Osteoblast (primary cell): ENCODE measurements at places on chromosomes 16 and 17. TPM values are rescaled to one million over a fixed set of nuclear protein-coding genes. Genes with fewer than 3 reads are reported as not detected.
A peak's percentile ranks its signal among the peaks of the same experiment; 100 is the strongest.

DNA sequence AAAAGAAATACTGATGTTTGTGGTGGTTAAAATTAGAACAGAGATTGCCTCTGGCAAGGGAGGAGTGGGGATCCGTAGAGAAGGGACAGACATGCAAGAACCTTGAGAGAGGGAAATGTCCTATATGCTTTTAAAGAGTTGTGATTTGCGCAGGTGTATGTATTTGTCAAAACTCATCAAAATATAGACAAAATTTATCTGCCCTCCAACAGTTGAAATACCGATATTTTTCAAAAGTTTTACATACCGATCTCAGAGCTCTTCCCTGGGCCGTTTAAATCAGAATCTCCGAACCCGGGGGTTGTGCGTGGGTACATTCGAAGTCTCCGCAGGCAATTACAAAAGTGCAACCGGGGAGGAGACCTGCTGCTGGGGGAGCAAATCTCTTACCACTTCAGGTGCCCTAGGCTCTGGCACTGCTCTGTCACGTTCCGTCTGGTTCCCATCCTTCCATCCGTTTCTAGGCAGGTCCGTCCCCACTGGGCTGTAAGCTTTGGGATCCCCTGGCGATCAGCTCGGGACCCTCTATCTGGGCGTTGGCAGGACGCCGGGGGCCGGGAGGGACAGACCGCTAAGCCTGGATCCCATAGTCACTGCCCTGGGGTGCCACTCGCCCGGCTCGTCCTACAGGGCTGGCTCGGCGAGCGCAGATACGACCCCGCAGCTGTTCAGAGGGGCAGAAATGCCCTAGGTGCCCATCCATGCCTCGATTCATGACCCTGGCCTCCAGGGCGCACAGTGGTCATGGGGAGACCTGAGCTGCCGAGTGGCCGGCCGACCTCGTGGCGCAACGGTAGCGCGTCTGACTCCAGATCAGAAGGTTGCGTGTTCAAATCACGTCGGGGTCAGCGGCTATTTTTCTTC lies 4.2 kb downstream of the BORCS6 start:
- H3K4me3 ChIP-seq, result peak overlapping the region; percentile 90
- H3K27ac ChIP-seq, result peak overlapping the region; percentile 76

DNA sequence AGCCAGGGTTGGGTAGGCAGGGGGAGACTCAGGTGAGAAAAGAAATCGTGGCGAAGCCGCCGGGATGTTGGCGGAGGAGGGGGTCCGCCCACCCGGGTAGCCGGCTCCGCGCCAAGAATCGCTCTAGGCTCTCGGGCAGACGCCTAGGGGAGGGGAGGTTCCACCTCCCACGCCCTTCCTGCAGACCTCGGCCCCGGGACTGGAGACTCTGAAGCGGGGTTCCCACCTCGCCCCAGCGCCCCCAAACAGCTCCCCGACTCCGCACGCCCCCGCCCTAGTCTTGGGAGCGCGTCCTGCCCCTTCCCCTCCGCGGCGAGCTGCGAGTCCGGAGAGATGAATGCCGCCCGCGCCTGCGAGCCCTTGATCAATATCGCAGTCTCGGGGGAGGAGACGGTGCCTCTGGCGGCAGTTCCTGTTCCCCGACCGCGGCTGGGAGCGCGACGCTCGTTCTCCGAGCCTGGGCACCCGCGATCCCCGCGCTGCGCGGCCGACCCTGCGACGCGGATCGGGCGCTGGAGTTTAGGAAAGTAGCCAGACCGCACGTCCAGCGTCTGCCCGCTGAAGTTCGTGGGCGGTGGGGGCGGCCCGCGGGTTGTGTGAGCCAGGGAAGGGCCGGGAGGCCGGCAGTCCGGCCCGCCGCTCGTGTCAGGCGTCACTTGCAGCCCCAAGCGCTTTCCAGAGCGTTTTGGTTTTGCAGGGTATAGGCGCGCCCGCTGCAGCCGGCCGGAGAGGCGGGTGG lies 790 bp downstream of the CRHR1 start:
- H3K27ac ChIP-seq, result no peak overlapping the region
- H3K36me3 ChIP-seq, result no peaks in the 10 kb centered on the region
- peaks cover 85% of the 10 kb centered on the region for H3K27me3 ChIP-seq

GRCh38 chr16:89831810-89832328 lies 3.6 kb downstream of the SPIRE2 start:
- H3K4me1 ChIP-seq, result peaks cover 12% of the 10 kb centered on the region
- H3K4me3 ChIP-seq, result no peak overlapping the region
- no peaks in the 10 kb centered on the region for H3K36me3 ChIP-seq
- H3K27ac ChIP-seq, result no peak overlapping the region
- H3K27me3 ChIP-seq, result no peaks in the 10 kb centered on the region

GRCh38 chr16:63653044-63653839 lies 1468.6 kb downstream of the CDH11 start:
- no peaks in the 10 kb centered on the region for H3K27me3 ChIP-seq
- no peak overlapping the region for H3K27ac ChIP-seq
- no peaks in the 10 kb centered on the region for H3K36me3 ChIP-seq
- no peak overlapping the region for H3K4me3 ChIP-seq
- no peak for DNase-seq

DNA sequence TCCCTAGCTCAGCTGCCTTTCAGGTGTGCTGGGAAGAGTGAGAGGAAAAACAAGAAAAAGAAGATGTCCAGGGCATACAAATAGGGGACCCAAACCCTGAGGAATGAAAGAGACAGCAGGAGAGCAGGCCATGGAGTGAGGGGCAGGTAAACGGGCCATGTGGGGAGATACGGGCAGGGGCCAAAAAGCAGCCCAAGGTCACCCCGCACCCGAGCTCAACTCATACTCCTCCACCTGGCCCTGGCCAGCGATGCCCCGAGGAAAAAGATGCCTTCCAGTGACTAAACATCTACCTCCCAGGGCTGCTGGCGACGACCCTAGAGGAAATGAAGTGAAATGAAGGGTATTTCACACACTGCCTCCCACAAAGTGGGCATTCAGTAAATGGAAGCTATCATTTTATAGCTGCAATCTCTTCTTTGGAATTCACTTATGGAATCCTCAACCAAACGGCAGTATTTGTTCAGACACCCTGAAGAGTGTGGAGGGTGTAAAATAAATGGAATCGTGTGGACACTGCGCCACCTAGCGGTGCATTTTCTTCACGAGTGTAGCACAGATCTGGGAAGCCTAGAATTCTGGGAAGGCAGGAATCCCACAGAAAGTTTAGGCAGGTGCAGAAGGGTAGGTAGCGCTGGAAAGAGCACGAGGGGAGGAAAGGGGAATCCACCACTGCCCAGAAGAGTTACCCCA lies 14.9 kb downstream of the ELAC2 start:
- H3K27ac ChIP-seq, result no peak overlapping the region
- peaks cover 84% of the 10 kb centered on the region for H3K36me3 ChIP-seq
- peak; percentile 91 for DNase-seq
- H3K4me3 ChIP-seq, result no peak overlapping the region

- H3K4me3 ChIP-seq, result no peak overlapping the region
- H3K4me1 ChIP-seq, result no peaks in the 10 kb centered on the region
- H3K27me3 ChIP-seq, result no peaks in the 10 kb centered on the region
- DNase-seq, result no peak
- no peak overlapping the region for H3K27ac ChIP-seq
- no peaks in the 10 kb centered on the region for H3K36me3 ChIP-seq
These were observed 215.9 kb upstream of the RBFOX1 start for GRCh38 chr16:7116734-7117133.

DNA sequence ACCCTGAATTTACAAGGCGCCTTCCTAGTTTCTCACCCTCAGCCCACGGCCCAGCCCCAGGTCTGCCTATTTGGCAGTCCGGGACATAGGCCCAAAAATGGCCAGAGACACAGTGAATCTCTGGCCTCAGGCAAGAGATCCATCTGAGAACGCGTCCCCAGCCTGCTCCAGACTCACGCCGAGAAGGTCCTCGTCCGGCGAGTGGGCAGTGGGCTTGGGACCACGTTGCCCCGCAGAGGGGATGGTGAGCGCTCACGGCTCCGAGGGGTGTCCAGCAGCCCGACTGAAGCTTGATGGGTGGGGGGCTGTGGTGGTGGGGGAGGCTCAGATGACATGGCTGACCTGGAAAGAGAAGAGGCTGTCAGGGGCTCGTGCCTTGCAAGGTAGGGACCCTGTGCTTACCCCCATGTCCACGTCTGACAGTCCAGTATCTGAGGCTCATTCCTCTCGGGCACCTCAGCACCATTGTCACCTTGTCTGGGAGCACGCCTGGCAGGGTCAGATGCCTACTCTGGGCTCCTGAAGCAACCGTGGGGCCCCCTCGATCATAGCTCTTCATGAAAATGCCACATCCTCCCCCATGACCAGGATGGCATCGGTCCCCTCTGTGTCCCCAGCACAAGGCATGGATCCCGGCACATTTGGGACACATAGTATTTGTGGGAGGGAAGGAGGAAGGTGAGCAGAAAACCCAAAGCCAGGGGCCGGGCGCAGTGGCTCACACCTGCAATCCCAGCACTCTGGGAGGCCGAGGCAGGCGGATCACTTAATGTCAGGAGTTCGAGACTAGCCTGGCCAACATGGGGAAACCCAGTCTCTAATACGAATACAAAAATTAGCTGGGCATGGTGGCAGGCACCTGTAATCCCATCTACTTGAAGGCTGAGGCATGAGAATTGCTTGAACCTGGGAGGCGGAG lies 9.6 kb downstream of the CARHSP1 start:
- H3K27ac ChIP-seq, result no peak overlapping the region
- DNase-seq, result no peak
- peaks cover 35% of the 10 kb centered on the region for H3K36me3 ChIP-seq
- no peaks in the 10 kb centered on the region for H3K27me3 ChIP-seq
- H3K4me3 ChIP-seq, result no peak overlapping the region

GRCh38 chr17:9232591-9233270 lies 211.4 kb downstream of the NTN1 start:
- peak; percentile 27 for DNase-seq
- no peaks in the 10 kb centered on the region for H3K27me3 ChIP-seq
- no peak overlapping the region for H3K4me3 ChIP-seq
- H3K27ac ChIP-seq, result no peak overlapping the region

- H3K36me3 ChIP-seq, result peaks cover 20% of the 10 kb centered on the region
- H3K27ac ChIP-seq, result no peak overlapping the region
- DNase-seq, result no peak
- H3K4me3 ChIP-seq, result no peak overlapping the region
- H3K4me1 ChIP-seq, result peaks cover 7% of the 10 kb centered on the region
- no peaks in the 10 kb centered on the region for H3K27me3 ChIP-seq
These were observed 22.2 kb upstream of the RAB11FIP4 start for GRCh38 chr17:31369266-31369665.

DNA sequence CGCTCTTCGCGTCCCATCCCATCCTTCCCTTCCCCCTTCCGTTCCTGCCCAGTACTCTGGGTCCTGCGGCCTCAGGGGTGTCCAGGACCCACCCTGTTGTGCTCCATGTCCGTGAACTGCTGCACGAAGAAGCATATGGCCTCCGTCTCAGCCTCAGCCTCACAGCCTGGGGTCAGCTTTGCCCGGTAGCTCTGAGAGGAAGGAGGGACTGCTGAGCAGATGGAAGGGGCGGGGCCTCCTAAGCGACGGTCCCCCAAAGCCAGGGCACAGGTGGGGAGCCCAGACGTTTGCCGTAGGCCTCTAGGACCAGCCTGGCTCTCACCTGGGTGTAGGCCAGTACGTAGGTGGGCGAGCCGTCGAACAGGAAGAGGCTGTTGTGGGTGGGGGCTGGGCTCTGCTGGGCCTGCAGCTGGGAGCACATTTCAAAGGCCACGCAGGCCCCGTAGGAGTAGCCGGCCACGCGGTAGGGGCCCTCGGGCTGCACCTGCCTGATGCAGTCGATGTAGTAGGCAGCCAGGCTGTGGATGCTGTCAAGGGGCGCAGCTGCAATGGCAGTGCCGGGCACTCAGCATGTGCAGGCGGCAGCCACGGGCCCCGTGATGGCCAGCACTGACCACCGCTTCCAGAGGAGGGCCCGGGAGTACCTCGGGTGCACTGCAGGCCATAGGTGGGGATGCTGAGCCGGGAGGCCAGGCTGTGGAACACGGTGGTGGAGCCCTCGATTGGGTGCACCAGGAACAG lies 14.6 kb upstream of the DUS1L start:
- no peaks in the 10 kb centered on the region for H3K27me3 ChIP-seq
- no peak overlapping the region for H3K27ac ChIP-seq
- H3K4me3 ChIP-seq, result no peak overlapping the region
- no peak for DNase-seq
- peaks cover 36% of the 10 kb centered on the region for H3K36me3 ChIP-seq

GRCh38 chr17:50264263-50265113 lies 9.8 kb upstream of the TMEM92 start:
- peak overlapping the region; percentile 46 for H3K4me3 ChIP-seq
- H3K4me1 ChIP-seq, result peaks cover 66% of the 10 kb centered on the region
- DNase-seq, result peak; percentile 97
- no peak overlapping the region for H3K27ac ChIP-seq
- H3K27me3 ChIP-seq, result no peaks in the 10 kb centered on the region

DNA sequence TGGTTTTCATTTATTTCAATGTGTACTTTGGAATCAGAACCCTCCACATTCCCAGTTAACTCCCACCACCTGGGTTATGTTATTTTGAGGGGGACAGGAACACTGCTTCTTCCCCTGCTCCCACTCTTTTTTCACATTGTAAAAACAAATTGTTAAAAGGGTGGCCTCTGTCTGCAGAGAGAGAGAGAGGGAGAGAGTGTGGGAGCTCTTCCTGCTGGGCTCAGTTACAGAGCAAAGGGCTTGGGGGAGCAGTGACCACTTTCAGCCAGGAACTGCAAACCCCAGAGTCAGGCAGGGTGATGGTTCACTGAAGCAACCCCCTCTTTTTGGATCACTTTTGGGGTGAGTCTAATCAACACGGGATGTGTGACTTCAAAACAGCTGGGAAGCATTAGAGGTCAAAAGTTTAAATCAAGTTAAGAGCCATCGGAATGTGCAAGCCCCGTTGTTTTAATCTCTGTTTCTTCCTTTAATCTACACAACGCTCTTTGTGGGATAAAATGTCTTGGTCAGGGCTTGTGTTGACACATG lies 577.0 kb upstream of the CDH11 start:
- peak overlapping the region; percentile 25 for H3K4me3 ChIP-seq
- H3K36me3 ChIP-seq, result no peaks in the 10 kb centered on the region
- peaks cover 24% of the 10 kb centered on the region for H3K4me1 ChIP-seq
- peak overlapping the region; percentile 40 for H3K27ac ChIP-seq

The TP53TG3F gene
- total RNA-seq, result not detected in 2 replicates

The SCARF1 gene
- total RNA-seq, result 0.88 and 1.4 TPM in 2 replicates

The STAT5A gene
- total RNA-seq, result 35.5 and 38.6 TPM in 2 replicates

The PRKCA gene
- total RNA-seq, result 42.7 and 46.0 TPM in 2 replicates

The MYH1 gene
- total RNA-seq, result not detected in 2 replicates
